Effector CD4-positive, alpha-beta T cell (primary cell): ENCODE measurements at places on chromosomes 6 and 20.

GRCh38 chr20:48740712-48741111, 87.1 kb downstream of the PREX1 start:
- no peak for DNase-seq

- no peak for DNase-seq
Observed at GRCh38 chr6:5671601-5672559, 334.8 kb downstream of the NRN1 start.

- no peak for DNase-seq
Observed at GRCh38 chr6:51968265-51968664, 119.1 kb downstream of the PKHD1 start.

DNA sequence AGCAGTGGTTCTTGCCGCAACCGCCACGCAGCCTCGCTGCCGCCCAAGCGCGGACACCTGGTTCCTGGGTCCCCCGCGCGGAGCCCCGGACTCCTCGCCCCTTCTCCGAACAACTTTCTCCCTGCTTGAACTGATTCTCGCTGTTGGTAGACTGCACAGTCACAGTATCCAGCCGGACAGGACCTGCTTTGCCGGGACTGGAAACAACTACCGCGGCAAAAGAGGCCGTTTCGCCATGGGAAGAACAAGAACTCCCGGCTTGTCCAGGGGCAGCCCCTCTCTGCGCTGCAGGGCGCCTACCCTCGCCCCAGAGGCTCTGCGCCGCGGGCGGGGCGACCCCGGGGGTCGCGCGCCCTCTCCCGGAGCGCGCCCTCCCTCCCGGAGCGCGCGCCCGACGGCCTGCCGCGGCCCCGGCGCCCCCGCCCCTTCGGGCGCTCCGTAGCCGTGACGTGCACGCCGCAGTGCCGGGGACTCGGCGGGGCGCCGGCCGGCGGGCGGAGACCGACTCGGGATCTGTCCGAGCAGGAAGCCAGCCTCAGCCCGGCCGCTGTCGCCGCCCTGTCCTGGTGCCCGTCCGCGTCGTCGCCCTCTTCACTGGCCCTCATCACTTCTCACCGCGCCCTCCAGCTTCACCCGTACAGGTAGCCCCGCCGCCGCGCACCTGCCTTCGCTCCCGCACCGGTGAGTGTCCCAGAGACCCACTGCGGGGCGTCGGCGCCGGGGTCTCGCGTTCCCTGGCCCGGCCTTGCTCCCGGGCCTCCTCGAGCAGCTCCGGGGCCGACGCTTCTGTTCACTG, at the start of gene MYO6:
MYO6 (plus strand) TSS at position 497 of the 796 bp plus-strand sequence. CDS start 68,309 bp downstream, outside the sequence.
- peak; percentile 7 for DNase-seq

GRCh38 chr6:144283646-144284477, 1.3 kb upstream of the UTRN start:
- no peak for DNase-seq

DNA sequence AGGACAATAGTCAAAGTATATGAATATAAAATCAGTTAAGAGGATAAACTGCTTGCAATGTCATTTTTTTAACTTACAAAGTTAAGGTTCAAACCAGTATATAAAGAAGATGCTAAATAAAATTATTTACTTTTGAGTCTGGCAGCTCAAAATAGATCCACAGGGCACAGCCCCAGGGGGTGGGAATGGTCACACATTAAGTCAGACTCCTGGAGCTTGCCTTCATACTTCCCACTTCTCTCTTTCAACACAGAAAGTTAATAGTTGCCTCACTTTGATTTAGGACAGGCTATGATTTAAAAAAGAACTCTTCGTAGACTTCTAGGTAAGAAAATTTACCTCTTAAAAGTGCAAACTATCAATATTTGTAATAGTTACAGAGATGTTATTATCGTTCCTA, 158.3 kb upstream of the RUNX2 start:
- DNase-seq: no peak

- no peak for DNase-seq
Observed at GRCh38 chr20:25018425-25018824, 25.9 kb upstream of the APMAP start.

GRCh38 chr6:42007286-42008137, 42.8 kb upstream of the TAF8 start:
- peak; percentile 31 for DNase-seq

- DNase-seq: no peak
Observed at GRCh38 chr20:22394583-22394982, 189.8 kb downstream of the FOXA2 start.

DNA sequence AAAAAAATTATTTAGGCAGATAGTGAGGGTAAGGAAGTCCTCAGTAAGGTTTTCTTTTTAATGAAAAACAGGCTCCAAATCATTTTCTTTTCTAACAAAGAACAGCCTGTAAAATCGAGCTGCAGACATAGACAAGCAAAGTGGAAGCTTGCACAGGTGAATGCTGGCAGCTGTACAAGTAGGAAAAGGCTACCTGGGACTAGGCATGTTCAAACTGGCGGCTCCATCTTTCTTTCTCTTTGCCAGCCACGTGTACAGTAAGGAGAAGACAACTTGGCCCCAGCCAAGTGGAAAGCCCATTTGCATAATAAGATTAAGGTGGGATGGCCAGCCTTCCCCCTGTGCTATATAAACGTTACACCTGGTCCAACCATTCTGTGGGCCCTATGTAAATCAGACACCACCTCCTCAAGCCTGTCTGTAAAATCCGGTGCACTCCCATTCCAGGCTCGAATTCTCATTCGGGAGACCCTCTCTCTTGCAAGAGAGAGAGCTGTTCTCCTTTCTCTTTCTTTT, 27.0 kb upstream of the SLC2A12 start:
- DNase-seq: no peak

DNA sequence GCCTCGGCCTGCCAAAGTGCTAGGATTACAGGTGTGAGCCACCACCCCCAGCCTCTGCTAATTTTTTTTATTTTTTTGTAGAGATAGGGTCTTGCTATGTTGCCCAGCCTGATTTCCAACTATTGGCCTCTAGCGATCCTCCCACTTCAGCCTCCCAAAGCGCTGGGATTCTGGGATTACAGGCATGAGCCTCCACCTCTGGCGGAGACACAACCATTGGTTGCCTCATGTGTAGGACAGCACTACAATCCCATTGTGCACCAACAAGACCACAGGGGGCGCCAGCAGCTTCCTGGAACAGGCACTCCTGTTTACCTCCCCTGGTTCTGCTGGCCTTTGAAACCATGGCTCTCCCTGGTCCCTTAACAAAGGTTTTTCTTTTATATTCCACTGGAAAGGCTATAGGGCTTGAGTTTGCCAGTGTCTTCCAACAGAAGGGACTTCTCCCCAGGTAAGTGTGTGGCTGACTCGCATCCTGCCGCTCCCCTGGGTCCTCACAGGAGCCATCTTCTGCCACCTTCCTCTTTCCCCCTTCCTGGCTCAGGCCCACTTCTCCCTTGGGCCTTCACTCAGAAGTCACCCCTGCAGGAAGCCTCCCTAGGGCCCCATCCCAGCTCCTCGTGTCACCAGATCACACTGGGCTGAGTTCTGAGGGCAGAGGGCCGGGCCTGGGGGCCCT, 39.2 kb upstream of the TLDC2 start:
- DNase-seq: no peak

DNA sequence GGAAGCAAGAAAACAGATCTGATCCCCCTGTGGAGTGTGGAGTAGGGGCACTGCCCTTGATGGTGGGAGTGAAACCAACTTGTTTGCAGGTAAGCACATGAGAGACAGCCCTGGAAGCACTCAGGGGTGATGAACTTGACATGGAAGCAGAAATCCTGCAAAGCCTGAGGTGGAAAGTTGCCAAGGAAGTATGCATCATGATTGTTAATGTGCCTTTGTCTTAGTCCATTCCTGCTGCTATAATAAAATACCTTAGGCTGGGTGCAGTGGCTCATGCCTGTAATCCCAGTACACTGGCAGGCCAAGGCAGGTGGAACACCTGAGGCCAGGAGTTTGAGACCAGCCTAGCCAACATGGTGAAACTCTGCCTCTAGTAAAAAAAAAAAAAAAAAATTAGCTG, 40.2 kb upstream of the IFNGR1 start:
- no peak for DNase-seq

DNA sequence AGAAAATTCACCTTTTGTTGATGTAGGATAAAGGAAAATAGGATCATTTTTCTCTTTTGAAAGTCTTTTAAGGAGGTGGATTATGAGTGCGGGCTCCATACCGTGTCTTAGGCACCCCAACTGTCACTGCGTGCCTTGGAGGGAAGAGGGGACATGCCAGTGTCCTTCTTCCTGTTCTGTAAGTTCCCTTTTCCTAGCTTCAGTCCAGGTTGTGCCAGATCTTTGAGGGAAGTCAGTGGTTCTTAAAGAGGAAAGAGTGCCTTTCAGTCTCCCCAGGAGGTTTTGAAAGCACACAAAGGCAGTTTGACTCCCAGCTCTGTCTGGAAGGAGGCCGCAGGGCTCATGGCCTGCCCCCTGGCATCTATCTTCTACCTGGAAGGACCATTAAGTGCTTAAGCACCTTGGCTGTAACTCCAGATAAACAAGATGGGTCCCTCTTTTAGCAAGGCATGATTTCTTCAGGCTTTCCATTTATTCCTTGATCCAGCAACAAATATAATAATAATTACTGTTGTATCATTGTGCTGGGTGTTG, 13.0 kb downstream of the EFCAB8 start:
- DNase-seq: no peak

DNA sequence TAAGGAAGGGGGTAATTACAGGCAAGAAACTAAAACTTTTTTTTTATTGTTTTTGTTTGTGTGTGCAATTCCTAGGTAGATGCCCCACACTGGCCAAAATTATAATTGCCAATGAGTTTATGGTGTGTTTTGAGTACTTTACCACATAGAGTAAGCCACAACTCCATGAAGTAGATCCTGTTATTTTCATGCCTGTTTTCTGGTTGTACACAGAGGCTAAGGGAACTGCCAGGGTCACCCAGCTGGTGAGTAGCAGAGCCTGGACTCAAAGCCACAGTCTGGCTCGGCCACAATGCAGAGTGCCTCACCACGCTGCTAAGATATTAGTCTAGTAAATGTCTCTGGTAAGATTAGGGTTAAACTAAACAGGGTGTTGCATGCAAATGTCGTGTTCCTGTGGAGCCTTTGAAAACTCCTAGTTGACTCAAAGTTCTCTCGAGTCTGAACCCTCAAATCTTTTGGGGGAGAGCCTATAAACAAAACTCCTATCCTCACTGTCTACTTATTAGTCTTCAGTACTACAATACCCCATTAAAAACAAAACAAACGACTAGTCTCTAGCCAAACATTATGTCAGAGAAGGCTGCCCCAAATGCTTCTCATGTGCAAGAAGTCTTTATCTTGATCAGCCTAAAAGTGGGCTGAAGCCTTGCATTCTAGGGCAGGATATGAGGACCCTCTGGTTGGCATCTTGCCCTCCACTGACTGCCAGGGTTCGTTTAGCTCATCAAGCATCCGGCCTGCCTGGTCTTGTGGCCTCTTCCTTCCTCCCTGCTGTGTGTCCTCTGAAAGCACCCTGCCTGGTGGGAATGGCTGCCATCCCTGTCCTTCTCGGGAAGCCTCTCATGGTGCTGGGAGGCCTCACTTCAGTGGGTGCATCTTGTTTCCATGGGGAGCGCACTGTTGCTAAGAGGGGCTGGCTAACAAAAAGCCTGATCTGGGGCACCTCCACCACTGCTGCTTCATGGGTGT, 4.2 kb downstream of the DUSP22 start:
- DNase-seq: no peak

DNA sequence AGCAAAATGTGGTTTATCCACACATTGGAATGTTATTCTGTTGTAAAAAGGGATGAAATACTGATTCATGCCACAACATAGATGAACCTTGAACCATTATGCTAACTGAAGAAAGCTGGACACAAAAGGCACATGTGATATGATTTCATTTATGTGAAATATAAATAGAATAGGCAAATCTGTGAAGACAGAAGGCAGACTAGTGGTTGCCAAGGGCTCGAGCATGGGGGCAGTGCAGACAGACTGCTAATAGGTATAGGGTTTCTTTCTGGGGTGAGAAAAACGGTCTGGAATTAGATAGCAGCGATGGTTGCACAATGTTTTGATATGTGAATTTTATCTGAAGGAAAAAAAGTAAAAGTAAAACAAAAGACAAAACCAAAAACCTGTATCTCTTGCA, 54.6 kb upstream of the FNDC1 start:
- no peak for DNase-seq

DNA sequence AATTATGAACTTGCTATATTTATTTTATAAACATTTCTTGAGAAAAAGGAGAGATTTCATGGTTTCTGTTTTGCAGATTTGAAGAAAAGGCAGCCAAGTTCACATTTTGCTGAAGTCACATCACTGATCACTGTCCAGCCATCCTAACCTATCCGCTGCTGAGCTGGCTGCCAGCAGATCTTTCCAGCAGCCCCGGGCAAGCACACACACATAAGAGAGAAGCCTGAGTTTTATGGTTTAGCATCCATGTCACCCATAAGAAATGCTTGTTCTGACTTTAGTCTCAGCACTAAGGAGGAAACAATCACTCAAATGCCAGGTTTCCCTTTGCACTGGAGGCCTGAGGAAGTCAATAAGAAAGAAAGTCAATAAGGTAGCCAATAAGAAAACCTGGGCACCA, 287.1 kb downstream of the SMOC2 start:
- no peak for DNase-seq

DNA sequence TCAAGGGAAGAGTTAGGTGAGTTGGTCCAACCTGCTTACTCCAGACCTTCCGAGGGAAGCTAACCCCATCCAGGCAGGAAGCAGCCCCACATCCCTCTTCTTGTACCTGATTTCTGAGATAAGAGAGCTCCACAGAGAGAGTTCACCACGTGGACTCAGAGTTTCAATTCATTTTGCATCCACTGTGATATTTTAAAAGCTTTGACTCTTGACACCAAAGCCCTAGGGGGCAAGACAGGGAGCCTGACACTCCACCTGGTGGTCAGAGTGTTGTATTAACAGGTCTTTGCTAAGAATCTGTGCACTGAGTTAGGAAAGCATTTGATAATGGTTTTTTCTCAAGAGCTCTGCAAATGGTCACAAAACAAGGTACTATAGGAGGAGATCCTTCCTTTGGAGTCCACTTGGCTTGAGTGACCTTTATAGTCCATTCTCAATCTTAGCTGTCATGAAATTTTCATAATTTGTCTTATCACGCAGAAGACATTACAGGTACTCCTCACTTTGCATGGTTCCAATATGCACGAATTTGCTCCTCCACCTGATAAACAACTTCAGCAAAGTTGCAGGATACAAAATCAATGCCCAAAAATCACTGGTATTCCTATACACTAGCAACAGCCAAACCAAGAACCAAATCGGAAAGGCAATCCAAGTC, 56.2 kb upstream of the RIPOR2 start:
- DNase-seq: peak; percentile 70

GRCh38 chr20:34704177-34705007, at the start of gene TP53INP2:
TP53INP2 (plus strand) TSS chr20:34704344; CDS start chr20:34708740, 4,396 bp downstream.
- DNase-seq: peak; percentile 88

- no peak for DNase-seq
Observed at GRCh38 chr6:67361264-67361663, 1273.8 kb upstream of the ADGRB3 start.
